Colonic mucosa (tissue), 4 donors: ENCODE measurements at places on chromosomes 3 and 15. TPM values are rescaled to one million over a fixed set of nuclear protein-coding genes. Genes with fewer than 3 reads are reported as not detected.
A peak's percentile ranks its signal among the peaks of the same experiment; 100 is the strongest.

- no peaks in the 10 kb centered on the region for H3K27me3 ChIP-seq
- H3K4me1 ChIP-seq, result no peaks in the 10 kb centered on the region
- DNase-seq, result no peak
Measured at GRCh38 chr3:25568525-25569078, 96.1 kb downstream of the TOP2B start.

- H3K4me3 ChIP-seq, result no peak overlapping the region
- no peaks in the 10 kb centered on the region for H3K4me1 ChIP-seq
- no peak for DNase-seq
- H3K36me3 ChIP-seq, result no peaks in the 10 kb centered on the region
Measured at GRCh38 chr3:73292220-73292619, 230.8 kb downstream of the EBLN2 start.

GRCh38 chr3:196419386-196419785 is 12.8 kb downstream of the UBXN7 start:
- H3K4me1 ChIP-seq, result no peaks in the 10 kb centered on the region
- DNase-seq, result no peak
- H3K27me3 ChIP-seq, result no peaks in the 10 kb centered on the region
- no peaks in the 10 kb centered on the region for H3K36me3 ChIP-seq

DNA sequence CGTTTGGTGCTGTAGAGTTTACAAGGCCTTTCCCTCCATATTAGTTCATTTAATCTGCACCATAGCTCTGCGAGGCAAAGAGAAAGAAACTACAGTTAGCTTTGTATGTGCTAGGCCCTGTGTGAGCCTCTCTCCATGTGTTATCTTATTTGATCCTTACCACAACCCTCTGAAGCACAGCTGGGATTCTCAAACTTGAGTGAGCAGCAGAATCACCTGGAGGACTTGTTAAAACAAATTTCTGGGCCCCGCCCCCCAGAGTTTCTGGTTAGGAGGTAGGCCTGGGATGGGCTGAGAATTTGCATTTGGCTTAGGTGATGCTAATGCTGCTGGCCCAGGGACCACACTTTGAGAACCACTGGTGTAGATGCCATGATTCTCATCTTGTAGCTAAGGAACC is 12.3 kb downstream of the CA12 start:
- peak overlapping the region; percentile 79 for H3K27ac ChIP-seq
- no peaks in the 10 kb centered on the region for H3K36me3 ChIP-seq
- no peak overlapping the region for H3K4me3 ChIP-seq
- no peak for DNase-seq

GRCh38 chr15:68525815-68526214 is 53.0 kb upstream of the CORO2B start:
- H3K36me3 ChIP-seq, result no peaks in the 10 kb centered on the region
- no peak overlapping the region for H3K27ac ChIP-seq
- H3K4me3 ChIP-seq, result no peak overlapping the region
- H3K4me1 ChIP-seq, result no peaks in the 10 kb centered on the region
- no peak for DNase-seq

DNA sequence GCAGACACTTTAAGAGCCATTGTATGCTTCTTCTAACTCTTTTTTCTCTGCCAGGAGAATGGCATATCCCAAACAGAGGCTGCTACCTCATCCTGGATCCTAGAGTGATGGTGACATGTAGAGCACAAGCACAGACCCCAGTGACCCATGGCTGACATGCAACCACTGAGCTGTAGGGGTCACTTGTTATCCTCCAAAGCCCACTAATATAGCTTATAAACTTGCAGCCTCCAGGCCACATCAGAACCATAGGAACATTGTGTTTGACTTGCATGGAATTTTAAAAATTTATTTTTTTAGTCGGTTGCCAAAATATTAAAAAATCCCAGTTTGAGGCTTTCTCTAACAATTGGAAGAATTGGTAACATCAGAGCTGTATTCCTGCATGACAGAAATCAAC is 283.0 kb upstream of the WNT5A start:
- H3K27ac ChIP-seq, result no peak overlapping the region
- no peaks in the 10 kb centered on the region for H3K4me1 ChIP-seq
- no peaks in the 10 kb centered on the region for H3K27me3 ChIP-seq
- DNase-seq, result no peak
- H3K36me3 ChIP-seq, result no peaks in the 10 kb centered on the region

Gene RASA2
- total RNA-seq, result 12.0 TPM

Gene NECTIN3
- total RNA-seq, result 47.4 TPM
